ENCODE measurements at places on chromosomes 12 and 14.

DNA sequence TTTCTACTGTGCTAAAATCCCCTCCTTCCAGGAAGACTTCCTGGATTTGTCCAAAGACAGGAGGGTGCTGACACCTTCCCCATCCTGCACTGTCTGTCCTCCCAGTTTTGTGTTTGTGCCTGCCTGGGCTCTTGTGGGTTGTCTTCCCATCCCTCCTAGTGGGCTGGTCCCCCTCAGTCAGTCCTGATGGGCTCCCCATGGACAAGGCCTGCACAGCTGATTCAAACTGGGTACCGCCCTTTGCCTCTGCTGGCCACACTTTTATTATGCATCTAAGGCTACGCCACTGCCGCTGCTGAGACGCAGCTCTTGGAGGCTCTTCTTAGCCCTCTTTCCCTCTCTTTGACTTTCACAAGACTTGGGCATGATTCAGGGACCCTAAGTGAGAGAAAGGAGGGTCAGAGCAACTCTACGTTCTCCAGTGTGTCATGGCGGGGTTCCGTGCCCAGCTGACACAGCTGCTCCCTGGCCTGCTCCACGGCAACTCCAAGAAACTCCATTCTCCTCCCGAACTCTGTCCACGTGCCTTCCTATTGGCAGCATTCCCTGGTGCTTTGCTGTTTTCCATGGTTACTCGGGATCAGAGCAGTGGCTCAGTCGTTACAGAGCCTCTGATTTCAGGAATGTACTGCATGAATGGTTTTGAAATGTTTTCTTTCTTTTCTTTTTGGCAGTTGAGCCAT is 3.8 kb upstream of the KRT85 start:
- no peak for DNase-seq

DNA sequence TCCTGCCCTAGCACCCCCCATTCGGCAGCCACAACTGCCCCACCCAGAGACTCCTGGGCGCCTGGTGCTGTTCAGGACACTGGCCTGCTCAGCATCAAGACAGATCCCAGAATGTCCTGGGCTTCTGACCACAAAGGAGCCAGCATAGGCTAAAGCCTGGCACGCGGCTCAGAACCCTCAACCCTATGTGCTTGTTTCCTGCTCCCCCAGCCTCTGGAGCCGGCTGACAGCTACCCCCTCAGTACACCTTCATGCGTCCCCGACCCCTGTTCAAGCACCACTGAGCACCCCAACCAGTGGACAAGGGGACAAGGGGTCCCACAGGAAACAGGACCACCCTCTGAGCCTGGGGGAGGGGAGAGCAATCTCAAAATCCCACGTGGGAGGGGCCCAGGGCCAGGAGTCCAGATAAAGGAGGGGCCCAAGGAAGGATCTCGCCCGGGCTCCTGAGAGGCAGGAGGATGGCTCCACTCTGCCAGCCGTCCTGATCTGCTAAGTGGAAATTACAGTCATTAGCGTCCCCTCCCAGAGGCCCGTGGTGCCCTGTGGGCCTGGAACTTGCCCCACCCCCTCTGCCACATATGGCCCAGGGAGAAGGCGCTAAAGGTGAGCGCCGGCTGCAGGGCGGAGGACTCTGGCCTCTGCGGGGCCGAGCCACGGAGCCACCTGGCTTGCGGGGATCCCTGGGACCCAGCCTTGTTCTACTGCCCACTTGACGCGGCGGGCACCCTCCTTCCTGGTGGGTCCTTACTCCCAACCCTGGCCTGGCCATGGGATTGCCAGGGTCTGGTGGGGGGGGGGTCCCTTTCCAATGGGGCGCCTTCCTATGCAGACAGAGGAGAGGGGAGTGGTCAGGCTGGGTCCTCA is 27.2 kb upstream of the GPR132 start:
- DNase-seq = no peak

DNA sequence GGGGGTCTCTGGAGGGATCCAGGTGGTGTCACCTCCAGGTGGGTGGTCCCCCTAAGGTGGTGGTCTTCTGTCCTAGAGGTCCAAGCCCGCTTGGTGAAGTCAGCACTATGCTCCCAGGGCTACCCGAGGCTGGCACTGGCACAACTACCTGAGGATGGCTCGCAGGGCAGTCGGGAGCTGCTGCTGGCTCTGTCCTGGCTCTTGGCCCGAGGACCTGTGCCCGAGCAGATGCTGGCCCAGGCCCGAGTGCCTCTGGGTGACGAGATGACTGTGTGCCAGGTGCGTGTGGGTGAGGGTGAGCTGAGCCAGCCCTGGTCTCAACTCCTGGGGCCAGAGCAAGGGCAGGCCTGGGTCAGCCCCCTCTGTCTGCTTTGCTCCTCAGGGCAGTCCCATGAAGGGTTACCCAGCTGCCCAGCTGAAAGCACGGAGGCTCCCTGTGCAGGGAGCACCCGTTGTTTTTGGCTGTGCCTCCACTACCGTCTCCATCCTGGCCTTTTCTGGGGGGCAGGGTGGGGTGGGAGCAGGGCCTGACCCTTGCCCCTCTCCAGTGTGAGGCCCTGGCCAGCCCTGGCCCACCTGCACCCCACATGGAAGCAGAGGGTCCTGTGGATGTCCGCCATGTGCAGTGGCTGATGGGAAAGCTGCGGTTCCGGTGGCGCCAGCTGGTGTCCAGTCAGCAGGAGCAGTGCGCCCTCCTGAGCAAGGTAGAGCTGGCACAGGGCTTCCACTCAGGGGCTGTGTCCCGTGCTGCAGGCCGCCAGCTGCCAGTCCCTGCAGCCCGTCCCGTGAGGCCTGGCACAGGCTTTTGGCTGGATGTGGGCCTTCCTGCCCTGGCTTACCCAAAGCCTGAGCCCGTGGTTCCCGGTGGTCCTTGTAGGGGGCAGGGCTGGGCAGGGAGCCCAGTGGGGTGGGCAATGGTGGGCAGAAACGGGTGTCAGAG is 1.3 kb downstream of the TEDC1 start:
- no peak for DNase-seq

- DNase-seq = no peak
Measured at GRCh38 chr12:18462442-18462841, 201.1 kb downstream of the PIK3C2G start.

- DNase-seq = peak; percentile 42
Measured at GRCh38 chr14:104563742-104564615, 15.6 kb upstream of the C14orf180 start.

- no peak for DNase-seq
Measured at GRCh38 chr12:106964526-106964925, 8.8 kb downstream of the TMEM263 start.

DNA sequence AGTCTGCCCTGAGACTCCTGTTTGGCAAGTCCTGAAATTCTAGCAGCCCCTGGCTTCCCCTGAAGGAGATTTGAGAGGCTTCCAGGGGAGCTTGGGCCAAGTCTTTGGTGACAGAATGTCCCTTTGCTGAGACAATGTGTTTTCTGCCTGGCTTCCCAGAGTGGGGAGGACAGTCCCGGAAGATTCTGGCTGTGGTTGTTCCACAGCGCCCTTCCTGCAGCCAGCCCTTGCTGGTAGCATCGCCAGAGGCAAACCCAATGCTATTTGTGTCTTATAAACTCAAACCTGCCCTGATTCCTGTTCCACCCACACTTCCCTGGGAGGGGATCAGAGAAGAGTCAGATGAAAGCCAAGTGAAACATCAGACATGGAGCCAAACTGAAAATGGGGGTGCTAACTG is 56.4 kb upstream of the OAS1 start:
- no peak for DNase-seq

DNA sequence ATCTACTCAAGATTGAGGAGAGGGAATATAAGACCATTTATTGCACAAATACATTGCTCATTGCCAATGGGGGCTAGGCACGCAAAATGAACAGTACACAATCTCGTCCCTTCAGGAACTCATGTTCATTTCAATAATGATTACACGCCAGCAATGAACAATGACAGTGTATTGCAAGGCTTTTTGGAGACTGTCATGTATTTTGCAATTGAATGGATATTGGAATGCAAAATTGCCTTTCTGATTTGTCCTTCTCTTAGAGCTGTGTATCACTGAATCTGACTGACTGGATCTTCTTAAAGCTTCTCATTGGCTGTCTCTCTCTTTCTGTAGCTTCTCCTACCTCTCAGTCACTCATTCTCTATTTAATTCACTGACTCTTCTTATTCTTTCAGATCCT is 400.2 kb upstream of the DCN start:
- no peak for DNase-seq

GRCh38 chr14:100660882-100661635 is 65.6 kb upstream of the DLK1 start:
- DNase-seq = no peak

DNA sequence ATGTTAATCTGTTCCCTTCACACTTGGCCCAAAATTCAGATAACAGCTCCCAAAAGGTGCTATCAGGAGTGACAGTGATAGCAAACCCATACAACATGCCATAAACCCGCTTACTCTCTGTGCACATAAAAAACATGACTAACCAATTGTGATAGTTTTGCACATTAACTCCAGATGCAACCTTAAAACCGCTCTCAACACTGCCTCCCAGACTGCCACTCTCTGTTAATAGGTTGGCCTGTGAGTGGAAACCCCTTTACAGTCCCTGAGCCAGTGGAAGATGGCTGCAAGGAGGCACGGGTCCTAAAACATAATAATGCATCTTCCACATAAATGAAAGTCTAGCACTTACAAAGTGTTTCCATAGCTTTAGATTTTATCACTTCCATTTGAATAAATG is 12.0 kb upstream of the TMTC1 start:
- DNase-seq = no peak

- DNase-seq = no peak
Measured at GRCh38 chr14:94561656-94562010, 391 bp downstream of the SERPINA4 start.

- no peak for DNase-seq
Measured at GRCh38 chr12:112616469-112617152, 174.9 kb upstream of the RPH3A start.

GRCh38 chr14:76848879-76849278 is 22.7 kb downstream of the LRRC74A start:
- no peak for DNase-seq

DNA sequence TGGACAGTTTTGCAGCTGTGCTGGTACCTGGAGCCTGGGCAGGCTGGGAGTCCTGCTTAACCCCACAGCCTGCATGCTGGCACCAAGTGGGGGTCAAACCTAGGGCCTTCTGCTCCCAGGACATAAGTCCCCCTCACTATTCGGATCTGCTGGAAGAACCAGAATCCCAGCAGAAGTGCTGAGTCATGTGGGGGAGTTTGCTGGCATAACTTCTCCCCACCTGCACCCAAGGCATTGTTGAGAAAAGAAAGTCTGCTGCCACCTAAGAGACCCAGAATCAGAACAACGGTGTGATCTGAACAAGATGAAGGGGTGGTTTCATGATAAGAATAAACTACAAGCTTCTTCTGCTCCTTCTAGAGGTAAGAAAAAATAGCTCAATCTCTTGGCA is 102.7 kb downstream of the RBM19 start:
- no peak for DNase-seq

- no peak for DNase-seq
Measured at GRCh38 chr12:121980892-121981272, 40.8 kb upstream of the BCL7A start.

DNA sequence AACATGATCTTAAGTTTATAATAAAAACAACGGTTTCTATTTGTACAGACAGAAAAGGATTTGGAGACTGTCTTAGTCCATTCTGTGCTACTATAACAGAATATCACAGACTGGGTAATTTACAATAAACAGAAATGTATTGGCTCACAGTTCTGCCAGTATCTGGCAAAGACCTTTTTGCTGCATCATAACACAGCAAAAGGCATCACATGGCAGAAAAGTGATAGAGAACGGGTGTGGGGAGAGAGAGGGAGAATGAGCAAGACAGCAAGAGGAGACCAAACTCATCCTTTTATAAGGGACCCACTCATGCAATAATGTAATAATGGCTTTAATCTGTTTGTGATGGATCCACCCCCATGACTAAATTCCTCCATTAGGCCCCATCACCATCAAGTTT is 17.0 kb upstream of the NUDT4 start:
- DNase-seq = no peak

GRCh38 chr14:23428686-23429495 is 6.6 kb downstream of the MYH7 start:
- no peak for DNase-seq

- no peak for DNase-seq
Measured at GRCh38 chr12:111488271-111488670, 82.5 kb downstream of the SH2B3 start.

DNA sequence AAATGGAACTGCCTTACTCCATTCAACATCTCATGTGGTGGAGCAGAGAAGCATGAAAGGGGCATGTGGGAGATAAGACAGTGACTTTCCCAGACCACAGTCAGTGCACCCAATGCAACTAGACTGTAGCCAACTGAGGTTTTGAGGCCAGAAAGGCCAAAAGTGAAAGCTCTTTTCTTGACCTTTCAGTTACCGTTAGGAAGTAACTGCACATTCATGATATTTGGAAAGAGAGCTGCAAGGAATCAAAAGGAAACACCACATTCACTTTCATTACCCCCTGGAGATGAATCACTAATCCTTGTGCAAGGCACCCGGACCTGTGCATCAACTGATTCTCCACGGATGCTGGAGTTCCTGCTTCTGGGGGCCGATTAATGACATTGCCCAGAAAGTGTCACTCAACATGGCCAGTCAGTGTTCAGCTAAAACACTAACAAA is 72.9 kb upstream of the ELK3 start:
- peak; percentile 92 for DNase-seq

- peak; percentile 12 for DNase-seq
Measured at GRCh38 chr12:48454667-48455066, 17.7 kb upstream of the ANP32D start.

DNA sequence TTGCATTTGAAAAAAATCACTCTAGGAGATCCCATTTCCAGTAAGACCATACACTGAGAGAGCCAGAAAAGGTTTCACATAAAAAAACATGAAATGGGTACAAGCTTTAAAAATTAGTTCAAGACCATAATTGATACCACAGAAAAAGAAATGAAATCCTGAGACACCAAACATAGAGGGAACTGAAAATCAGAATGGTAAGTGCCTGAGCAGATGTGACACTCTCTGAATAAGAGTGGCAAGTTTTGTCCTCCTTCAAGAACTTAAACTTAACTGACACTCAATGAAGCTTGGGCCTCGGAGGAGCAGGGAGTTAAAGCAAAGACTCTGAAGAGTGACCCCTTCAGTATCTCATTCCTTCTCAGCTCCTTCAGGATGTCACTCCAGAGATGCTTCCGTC is 23.2 kb upstream of the PTGDR start:
- DNase-seq = no peak

GRCh38 chr14:73726025-73726961 is 12.1 kb upstream of the PNMA1 start:
- DNase-seq = no peak

DNA sequence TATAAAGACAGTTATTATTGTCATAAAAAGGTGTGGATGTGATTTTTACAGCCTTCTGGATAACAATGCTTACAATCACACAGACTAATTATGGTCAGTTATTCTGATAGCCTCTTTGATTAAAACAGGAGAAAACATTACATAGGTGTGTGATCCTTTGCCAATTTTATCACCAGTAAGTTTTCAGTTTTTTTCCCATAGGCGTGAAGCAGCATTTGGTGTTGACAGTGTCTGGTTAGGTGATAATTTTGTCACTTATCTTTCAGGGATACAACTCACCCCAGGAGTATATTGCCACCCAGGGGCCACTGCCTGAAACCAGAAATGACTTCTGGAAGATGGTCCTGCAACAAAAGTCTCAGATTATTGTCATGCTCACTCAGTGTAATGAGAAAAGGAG is 208.8 kb downstream of the EPS8 start:
- DNase-seq = no peak

GRCh38 chr14:69632164-69632563 is 20.8 kb downstream of the SUSD6 start:
- no peak for DNase-seq

Data from HL-60 (cell line).